ENCODE measurements at places on chromosomes 13 and 19. TPM values are rescaled to one million over a fixed set of nuclear protein-coding genes. Genes with fewer than 3 reads are reported as not detected.
A peak's percentile ranks its signal among the peaks of the same experiment; 100 is the strongest.

LIM2 gene
- not detected for total RNA-seq

METTL21C gene
- total RNA-seq = not detected

DNA sequence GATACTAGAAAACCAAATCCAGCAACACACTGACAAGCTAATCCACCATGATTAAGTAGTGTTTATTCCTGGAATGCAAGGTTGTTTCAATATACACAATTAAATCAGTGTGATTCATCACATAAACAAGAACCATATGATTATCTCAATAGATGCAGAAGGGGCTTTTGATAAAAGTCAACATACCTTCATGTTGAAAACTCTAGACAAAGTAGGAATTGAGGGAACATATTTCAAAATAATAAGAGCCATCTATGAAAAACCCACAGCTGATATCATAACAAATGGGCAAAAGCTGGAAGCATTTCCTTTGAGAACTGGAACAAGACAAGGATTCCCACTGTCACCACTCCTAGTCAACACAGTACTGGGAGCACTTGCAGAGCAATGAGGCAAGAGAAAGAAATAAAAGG, 213.6 kb upstream of the CSNK1A1L start:
- DNase-seq = no peak

DNA sequence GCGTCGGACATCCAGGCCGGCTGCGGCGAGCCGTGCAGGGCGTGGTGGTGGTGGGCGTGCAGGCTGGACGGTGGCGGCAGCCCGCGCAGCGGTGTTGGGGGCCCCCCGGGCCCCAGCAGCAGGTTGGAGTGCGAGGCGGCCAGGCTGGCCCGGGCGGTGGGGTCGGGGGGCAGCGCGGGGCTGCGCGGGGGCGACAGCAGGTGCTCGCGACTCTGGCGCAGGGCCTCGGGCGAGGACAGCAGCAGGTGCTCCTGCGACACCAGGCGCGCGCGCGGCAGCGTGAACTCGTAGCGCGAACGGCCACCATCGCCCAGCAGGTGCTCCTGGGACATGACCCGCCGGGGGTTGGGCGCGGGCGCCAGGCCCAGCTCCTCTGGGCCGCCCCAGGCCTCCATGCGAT, 9.8 kb downstream of the SHISA7 start:
- no peak for DNase-seq

KCNRG gene
- 0.40 TPM for total RNA-seq

DNA sequence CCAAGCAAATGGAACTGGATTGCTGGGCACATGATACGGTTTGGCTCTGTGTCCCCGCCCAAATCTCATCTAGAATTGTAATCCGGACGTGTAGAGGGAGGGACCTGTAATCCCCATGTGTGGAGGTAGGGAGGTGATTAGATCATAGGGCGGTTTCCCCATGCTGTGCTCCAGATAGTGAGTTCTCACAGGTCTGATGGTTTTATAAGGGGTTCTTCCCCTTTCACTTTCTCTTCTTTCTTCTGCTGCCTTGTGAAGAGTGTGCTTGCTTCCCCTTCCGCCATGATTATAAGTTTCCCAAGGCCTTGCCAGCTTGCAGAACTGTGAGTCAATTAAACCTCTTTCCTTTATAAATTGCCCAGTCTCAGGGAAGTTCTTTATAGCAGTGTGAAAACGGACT, 32.6 kb upstream of the MTIF3 start:
- DNase-seq = peak; percentile 22

- DNase-seq = peak; percentile 66
Observed at GRCh38 chr19:40611096-40611495, 9.9 kb downstream of the LTBP4 start.

DNA sequence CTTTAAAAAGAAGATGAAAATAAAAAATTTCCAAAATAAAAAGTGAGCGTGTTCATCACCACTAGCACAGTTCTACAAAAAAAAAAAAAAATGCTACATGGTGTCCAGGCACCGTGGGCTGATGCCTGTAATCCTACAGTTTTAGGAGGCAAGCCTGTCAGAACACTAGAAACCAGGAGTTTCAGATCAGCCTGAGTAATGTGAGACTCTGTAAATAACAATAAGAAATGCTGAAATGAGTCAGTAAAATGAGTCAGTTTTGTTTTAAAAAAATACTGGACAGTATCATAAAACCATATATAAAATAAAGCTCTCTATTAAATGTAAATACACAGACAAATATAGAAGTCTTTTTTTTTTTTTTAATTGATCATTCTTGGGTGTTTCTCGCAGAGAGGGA, 30.0 kb downstream of the ZNF91 start:
- no peak for DNase-seq
